Pulmonary artery endothelial cell (primary cell): ENCODE measurements at places on chromosomes 16 and 17. TPM values are rescaled to one million over a fixed set of nuclear protein-coding genes. Genes with fewer than 3 reads are reported as not detected.

Gene IQCK
- 9.2 and 10.8 TPM in 2 replicates for total RNA-seq

Gene QRICH2
- total RNA-seq, result 1.8 and 4.4 TPM in 2 replicates

Gene SLC12A3
- not detected in 2 replicates for total RNA-seq

Gene SCNN1G
- not detected in 2 replicates for total RNA-seq

Gene SOST
- not detected in 2 replicates for total RNA-seq

Gene SMIM5
- total RNA-seq, result 0.07 TPM in 1 of 2 replicates, not detected in the other

Gene KRT27
- not detected in 2 replicates for total RNA-seq

Gene SPATA22
- 0.07 TPM in 1 of 2 replicates, not detected in the other for total RNA-seq

Gene SLC38A10
- 61.1 and 66.2 TPM in 2 replicates for total RNA-seq

Gene OR4D1
- not detected in 2 replicates for total RNA-seq

Gene GINS2
- total RNA-seq, result 8.8 and 13.3 TPM in 2 replicates

Gene TVP23C
- total RNA-seq, result 17.7 and 20.7 TPM in 2 replicates

Gene USP32
- 41.6 and 59.7 TPM in 2 replicates for total RNA-seq

Gene ZNF469
- total RNA-seq, result 0.74 and 1.3 TPM in 2 replicates

Gene MLKL
- 23.5 and 45.2 TPM in 2 replicates for total RNA-seq

Gene CRHR1
- not detected in 2 replicates for total RNA-seq

Gene KRTAP17-1
- not detected in 2 replicates for total RNA-seq

Gene HBZ
- not detected in 2 replicates for total RNA-seq

Gene KRTAP9-4
- total RNA-seq, result not detected in 2 replicates

Gene SLC16A6
- total RNA-seq, result 0.14 and 0.73 TPM in 2 replicates

Gene OR4D2
- not detected in 2 replicates for total RNA-seq

Gene ATP1B2
- not detected in 2 replicates for total RNA-seq

Gene OR2C1
- total RNA-seq, result 0.07 TPM in 1 of 2 replicates, not detected in the other

Gene PMP22
- 28.0 and 58.8 TPM in 2 replicates for total RNA-seq

Gene ZG16
- total RNA-seq, result not detected in 2 replicates

Gene SMPD3
- total RNA-seq, result 0.07 TPM in 1 of 2 replicates, not detected in the other

Gene TLCD3B
- 0.11 and 0.13 TPM in 2 replicates for total RNA-seq

Gene GPR142
- total RNA-seq, result not detected in 2 replicates

Gene MAF
- 0.32 and 0.40 TPM in 2 replicates for total RNA-seq

Gene OTOA
- total RNA-seq, result 0.11 TPM in 1 of 2 replicates, not detected in the other

Gene EVPLL
- not detected in 2 replicates for total RNA-seq

Gene GLTPD2
- not detected in 2 replicates for total RNA-seq

Gene USP36
- 18.9 and 19.1 TPM in 2 replicates for total RNA-seq

Gene SLC38A8
- not detected in 2 replicates for total RNA-seq

Gene RGS11
- total RNA-seq, result 2.7 and 4.6 TPM in 2 replicates

Gene MMP28
- 4.3 and 7.2 TPM in 2 replicates for total RNA-seq

Gene GOSR2
- total RNA-seq, result 57.5 and 58.4 TPM in 2 replicates

Gene ABCC11
- total RNA-seq, result not detected in 2 replicates
